ENCODE measurements at places on chromosomes 5 and 9.
A peak's percentile ranks its signal among the peaks of the same experiment; 100 is the strongest.

DNA sequence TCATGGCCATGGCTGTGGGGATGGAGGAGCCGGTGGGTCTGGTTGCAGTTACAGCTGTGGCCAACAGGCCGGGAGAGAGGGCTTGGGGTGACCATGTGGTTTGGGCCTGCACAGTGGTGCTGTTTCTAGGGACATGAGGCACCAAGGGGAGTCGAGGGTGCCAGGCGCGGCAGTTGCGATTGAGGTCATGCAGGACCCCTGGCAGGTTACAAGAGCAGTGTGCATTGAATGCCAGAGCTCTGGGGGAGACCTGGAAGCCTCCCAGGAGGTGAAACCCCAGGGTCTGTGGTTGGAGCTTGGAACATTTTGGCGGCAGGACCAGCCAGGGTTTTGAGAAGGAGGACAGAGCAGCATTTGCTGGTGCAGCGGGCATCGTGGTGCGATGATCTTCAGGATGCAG, 21.7 kb downstream of the RXRA start:
- no peak for ATAC-seq

- no peak for ATAC-seq
These were observed 312.0 kb downstream of the CDK5RAP2 start for GRCh38 chr9:120267929-120268328.

DNA sequence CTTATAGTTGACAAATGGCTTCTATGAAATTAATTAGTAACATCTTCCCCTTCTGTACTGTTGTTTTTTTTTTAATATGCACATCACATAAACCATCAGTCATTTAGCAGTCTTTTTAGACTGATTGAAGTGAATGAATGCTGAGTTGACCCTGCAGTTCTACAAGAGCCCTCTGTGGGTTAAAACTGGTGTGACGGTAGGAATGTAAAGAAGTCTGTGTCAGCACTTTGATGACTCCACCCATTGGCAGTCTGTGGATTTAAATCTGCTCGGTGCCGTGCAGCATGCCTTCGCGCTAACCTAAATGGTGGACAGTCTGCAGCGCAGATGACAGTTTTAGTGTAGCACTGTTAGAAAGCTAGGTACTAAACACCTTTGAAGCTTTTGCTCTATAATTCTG, 3.1 kb downstream of the GTF3C4 start:
- ATAC-seq: peak; percentile 3

DNA sequence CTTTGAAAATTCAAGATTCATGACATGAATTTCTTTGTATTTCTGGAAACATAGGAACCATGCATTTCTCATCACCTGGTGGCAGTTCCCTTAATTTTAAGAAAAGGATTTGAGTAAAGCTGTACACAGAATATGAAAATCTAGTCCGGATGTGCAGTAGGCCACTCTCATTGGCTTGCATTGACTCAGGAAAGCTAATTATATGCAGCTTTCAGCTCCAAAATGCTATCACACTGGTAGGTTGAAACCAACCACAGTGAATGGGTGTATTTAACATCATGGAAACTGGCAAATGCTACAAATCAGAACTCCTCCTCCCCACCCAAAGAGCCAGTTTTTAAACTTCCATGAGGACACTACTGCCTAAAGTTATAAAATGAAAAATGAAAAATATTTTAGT, 161.6 kb upstream of the FBXL17 start:
- ATAC-seq: no peak

DNA sequence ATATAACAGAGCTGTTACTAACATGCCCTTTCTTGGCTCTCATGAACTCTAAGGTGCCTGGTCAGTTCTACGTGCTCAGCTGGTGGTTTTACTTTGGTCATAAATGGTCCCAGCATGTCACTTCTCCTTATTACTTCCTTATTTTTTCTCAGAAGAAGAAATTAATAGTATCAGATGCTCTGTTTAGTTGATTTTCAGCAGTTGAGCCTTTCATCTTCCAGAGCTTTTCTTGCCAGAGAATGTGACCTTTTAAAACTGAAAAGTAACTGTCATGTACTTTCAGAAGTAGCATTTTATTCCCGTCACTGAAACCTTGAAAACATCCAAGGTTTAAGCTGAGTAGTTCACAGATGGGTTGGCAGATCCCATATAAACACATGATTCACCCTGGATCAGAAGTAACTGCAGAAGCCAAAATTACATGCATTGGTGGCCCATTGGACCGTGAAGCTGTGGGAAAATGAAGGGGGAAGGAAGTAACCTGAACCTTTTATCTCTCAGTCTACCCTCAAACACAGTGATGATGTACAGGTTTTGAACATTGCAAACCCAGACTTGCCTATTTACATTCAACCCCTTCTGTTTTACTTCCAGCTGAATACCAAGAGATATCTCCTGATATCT, 50.5 kb downstream of the HACD4 start:
- no peak for ATAC-seq

GRCh38 chr5:119393201-119393691, 37.4 kb downstream of the TNFAIP8 start:
- no peak for ATAC-seq

DNA sequence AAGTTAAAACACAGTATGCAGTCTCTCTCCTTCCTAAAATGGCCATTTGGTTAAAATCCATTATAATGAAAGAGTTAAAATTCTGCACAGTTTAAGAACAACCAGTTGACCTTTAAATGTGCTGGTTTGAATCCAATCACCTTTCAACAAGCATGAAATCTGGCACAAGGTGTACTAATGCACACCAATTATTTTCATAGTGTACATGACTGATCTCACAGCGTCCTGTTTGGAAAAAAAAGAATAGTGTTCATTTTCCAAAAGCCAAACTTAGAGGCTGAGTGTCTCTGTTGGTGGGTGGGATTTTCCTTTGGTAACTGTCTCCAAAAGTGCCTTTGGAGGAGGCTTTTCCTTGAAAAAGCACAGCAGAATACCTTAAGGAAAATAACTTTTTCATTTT, 180.6 kb downstream of the DEPDC1B start:
- ATAC-seq: no peak
